ENCODE measurements at places on chromosomes 6 and 20. TPM values are rescaled to one million over a fixed set of nuclear protein-coding genes. Genes with fewer than 3 reads are reported as not detected.
A peak's percentile ranks its signal among the peaks of the same experiment; 100 is the strongest.

Gene DZANK1
- 1.6 TPM for total RNA-seq

Gene RAET1L
- 3.3 TPM for total RNA-seq

Gene OR2B6
- total RNA-seq = not detected

Gene NKX2-2
- 0.21 TPM for total RNA-seq

Gene BPIFB2
- 54.9 TPM for total RNA-seq

Gene WASF1
- total RNA-seq = 11.8 TPM

DNA sequence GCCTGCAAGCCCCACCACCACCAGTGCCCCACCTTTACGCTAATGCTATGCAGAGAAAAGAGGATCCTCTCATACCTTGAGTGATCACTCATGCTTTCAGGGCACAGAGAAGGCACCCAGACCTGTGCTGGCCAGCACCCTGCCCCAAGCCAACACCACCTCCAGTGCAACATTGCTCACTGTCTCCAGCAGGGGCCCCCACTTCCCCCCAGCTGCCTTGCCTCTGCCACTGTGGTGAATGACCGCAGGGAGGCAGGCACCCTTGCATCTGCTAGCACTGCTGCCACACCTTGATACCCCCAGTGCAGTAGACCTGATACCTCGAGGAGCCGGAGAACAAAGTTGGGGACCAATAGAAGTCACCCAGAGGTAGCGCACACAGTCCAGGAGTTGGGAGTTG lies 139.2 kb upstream of the PLN start:
- DNase-seq = no peak

DNA sequence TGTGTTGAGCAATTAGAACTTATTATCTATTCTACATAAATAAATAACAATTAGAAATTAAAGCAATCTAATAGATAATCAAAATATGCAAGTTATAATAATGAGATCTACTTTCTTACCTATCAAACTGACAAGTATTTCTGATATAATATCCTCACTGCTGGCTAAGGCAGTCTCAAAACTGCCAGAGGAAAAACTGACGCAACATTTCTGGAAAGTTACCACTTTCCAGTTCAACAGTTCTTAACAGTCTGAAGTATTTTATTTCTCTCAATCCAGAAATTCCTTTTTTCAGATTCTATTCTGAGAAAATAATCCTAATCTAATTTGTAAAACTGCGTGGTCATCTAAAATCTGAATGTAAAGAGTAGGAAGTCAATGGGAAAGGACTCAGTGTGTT lies 121.0 kb downstream of the TRDN start:
- no peak for DNase-seq

DNA sequence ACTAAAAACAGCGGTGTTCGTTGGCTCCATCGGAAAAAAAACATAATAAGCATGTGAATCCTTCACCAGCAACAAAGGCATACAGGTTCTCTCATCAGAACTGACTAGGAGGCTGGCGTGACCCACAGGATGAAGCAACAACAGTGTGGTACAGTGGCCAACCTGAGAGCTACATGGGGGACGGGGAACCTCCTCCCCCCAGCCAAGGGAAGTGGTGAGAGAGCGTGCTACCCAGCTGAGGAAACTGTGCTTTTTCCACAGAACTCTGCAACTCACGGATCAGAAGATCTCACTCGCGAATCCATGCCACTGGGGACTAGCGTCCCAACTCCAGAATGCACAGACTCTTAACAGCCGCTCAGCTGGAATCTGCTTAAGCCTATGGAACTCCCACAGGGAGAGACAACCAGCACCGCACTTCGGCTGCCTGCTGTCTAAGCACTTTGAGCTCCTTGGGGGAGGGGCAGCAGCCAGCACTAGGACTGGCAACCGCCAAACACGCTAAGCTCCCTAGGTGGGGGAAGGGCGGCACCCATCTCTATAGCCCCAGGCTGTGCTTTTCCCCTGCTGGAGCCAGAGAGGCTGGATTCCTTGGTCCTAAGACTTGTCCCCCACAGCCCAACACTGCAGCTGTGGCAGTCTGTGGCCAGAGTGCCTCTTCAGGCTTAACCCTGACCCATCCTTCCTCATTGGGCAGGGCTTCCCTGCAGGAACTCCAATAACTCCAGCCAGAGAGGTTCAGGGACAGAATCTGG lies 538.3 kb upstream of the BTBD3 start:
- peak; percentile 45 for DNase-seq

DNA sequence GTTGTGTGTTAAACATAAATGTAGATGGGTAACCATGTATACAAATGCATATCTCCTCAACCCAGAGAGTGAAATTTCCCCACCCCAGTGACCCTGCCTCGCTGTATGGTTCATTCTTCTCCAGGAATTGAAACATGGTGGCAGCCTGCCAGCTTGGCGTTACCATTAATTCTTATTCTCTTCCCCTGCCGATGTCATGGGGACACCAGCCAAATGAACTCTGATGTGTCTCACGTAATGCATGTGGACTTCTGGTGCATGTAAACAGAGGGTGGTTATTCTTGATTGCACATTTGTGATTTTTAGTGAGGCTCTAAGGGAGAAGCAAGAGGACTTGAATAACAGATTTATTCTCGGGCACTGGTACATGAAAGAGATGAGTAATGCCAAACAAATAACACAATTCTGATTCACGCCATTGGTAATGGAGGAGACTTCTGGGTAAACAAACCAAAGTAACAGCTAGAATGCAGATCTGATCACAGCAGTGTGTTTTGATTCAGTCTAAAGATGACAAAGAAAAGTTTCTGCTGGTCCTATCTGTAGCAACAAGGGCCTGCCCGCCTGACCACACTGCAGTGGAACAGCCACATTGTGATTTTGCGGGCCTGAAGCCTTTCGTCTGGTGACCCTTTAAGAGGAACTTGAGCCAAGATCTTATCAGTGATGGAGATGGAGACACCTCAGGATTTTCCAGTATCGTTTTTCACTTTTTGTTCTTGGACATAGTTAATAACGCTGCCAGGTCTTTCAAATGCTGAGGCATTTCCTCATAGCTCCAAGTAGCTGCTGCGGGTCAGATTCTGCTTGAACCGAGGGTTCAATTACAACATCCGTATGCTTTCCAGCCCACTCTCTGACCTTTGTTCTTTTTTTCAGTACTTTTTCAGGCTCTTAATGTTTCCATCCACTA lies 171.8 kb upstream of the AKAP12 start:
- peak; percentile 76 for DNase-seq

GRCh38 chr6:164247106-164247505 lies 832.6 kb downstream of the QKI start:
- DNase-seq = no peak

GRCh38 chr20:14992961-14993360 lies 655.5 kb upstream of the FLRT3 start:
- DNase-seq = peak; percentile 56

- no peak for DNase-seq
These were observed 100.0 kb upstream of the CNR1 start for GRCh38 chr6:88266126-88266525.

DNA sequence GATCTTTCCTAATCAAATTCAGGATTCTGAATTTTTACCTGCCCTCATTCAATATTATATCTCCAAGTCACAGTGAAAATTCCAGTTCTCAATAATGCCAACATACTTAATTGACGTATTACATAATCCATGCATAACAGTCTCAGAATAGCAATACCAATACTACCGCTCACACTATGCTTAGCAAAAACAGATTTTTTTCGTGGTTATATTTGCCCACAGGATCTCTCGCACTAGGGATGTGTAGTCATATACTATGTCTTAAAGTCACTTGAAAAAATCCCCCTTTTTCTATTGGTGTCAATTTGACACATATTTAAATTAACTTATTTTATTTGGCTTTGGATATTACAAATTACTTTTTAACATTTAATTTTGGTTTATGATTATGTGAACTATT lies 323.1 kb upstream of the SLC35B3 start:
- no peak for DNase-seq

DNA sequence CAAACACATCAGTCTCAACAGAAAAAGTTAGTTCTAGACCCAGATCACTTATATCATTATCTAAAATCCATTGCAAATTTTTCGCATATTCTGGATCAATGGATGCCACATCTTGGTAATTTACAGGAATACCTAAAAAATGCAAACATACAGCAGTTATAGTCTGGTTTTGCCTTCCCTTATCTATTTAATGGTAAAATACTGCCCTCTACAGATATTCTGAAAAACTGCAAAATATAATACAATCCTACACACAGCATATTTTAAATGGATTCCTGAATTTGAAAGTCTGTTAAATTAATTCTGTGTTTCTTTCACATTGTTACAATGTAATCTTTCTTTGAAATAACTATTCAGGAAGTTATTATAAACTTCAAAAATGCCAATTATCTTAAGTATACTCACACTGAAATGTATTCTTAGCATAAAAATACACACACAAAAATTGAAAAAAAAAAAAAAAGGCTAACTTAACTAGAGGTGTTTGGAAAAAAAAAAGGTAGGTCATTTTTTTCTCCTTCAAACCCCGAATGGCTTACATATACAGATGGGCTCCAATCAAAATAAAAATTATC lies 88.4 kb downstream of the HACE1 start:
- peak; percentile 36 for DNase-seq

- DNase-seq = no peak
These were observed 576.1 kb upstream of the MARCKS start for GRCh38 chr6:113281014-113281413.

- DNase-seq = peak; percentile 75
These were observed 1.5 kb upstream of the GMEB2 start for GRCh38 chr20:63628246-63628975.

DNA sequence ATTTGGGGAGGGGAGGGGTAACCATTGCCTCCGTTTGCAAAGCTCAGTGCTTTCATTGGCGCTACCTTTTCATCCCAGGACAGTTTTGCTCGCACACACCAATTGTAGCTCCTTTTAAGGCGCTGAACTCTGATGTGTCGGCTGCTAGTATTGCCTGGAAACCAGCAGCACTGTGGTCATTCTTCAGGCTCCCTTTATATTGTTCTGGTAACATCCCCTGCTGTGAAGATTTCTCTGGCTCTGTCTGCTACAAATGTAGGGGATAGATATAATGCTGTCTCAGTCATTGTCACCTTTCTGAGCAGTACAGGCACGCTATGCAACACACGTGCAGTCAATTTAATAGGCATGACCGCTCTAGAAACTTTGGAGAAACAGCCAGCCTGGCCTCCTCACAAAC lies 172.9 kb upstream of the SASH1 start:
- DNase-seq = no peak

GRCh38 chr20:37154684-37155298 lies 24.3 kb upstream of the RPN2 start:
- DNase-seq = no peak

GRCh38 chr20:51111290-51111689 lies 88.4 kb upstream of the KCNG1 start:
- no peak for DNase-seq

All from tongue (tissue), 3 donors.